ENCODE measurements at places on chromosomes 4 and X. TPM values are rescaled to one million over a fixed set of nuclear protein-coding genes. Genes with fewer than 3 reads are reported as not detected.

DNA sequence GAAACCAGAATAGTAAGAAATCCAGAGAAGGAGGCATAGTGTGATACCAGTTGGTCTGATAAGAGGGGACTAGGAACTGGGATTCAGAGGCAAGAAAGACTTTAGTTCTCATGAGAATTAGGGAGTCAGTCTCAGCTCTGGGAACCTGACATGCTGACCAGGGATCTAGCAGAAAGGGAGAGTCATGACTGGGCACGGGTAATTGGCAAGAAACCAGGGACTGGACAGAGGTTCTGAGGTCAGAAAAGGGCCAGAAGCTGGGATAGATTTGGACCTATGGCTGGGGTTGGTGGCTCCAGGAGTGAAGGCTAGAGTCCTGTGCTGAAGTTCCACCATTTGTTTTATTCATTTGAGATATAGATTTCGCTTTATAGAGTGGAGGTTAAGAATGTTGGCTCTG is 110.2 kb upstream of the C1GALT1C1 start:
- H3K36me3 ChIP-seq = no peaks in the 10 kb centered on the region
- no peak overlapping the region for H3K27ac ChIP-seq
- no peaks in the 10 kb centered on the region for H3K27me3 ChIP-seq
- no peak overlapping the region for H3K4me3 ChIP-seq

DNA sequence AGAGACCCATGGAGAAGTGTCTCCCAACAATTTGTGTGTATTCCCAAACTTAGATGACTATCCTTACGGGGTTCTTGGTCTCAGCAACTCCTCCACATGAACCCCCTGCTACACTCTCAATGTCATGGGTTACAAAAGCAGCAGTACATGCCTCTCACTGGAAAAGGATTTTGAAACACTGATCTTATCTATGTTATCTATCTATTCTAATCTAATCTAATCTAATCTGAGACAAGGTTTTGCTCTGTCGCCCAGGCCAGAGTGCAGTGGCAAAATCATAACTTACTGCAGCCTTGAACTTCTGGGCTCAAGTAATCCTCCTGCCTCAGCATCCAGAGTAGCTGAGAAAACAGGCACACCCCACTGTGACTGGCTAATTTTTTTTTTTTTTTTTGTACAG is 19.3 kb downstream of the TSPAN5 start:
- H3K36me3 ChIP-seq = no peaks in the 10 kb centered on the region
- H3K4me3 ChIP-seq = no peak overlapping the region
- DNase-seq = no peak
- no peak overlapping the region for H3K27ac ChIP-seq

PRR27 gene
- total RNA-seq = not detected

FAM9B gene
- total RNA-seq = not detected

PLAC8 gene
- 1.5 TPM for total RNA-seq

KLF8 gene
- 3.3 TPM for total RNA-seq

IQCM gene
- not detected for total RNA-seq

- no peak for DNase-seq
- H3K36me3 ChIP-seq = no peaks in the 10 kb centered on the region
- H3K4me3 ChIP-seq = peak overlapping the region; percentile 36
- H3K27ac ChIP-seq = no peak overlapping the region
These were observed 17.8 kb upstream of the PAGE2B start for GRCh38 chrX:55056820-55057674.

- H3K4me1 ChIP-seq = peaks cover 74% of the 10 kb centered on the region
- no peaks in the 10 kb centered on the region for H3K36me3 ChIP-seq
- H3K4me3 ChIP-seq = peak within 1 kb of the TSS; percentile 72
- peaks cover 100% of the 10 kb centered on the region for H3K27me3 ChIP-seq
- H3K27ac ChIP-seq = no peak within 1 kb of the TSS
- DNase-seq = no peak
These were observed at the start of gene NKX3-2 for GRCh38 chr4:13543839-13544605. NKX3-2 (minus strand) TSS chr4:13544508; CDS start chr4:13544414, 94 bp downstream.

GRCh38 chr4:110550260-110550659 is 72.6 kb downstream of the PITX2 start:
- no peak for DNase-seq
- H3K27ac ChIP-seq = no peak overlapping the region
- no peaks in the 10 kb centered on the region for H3K27me3 ChIP-seq

DNA sequence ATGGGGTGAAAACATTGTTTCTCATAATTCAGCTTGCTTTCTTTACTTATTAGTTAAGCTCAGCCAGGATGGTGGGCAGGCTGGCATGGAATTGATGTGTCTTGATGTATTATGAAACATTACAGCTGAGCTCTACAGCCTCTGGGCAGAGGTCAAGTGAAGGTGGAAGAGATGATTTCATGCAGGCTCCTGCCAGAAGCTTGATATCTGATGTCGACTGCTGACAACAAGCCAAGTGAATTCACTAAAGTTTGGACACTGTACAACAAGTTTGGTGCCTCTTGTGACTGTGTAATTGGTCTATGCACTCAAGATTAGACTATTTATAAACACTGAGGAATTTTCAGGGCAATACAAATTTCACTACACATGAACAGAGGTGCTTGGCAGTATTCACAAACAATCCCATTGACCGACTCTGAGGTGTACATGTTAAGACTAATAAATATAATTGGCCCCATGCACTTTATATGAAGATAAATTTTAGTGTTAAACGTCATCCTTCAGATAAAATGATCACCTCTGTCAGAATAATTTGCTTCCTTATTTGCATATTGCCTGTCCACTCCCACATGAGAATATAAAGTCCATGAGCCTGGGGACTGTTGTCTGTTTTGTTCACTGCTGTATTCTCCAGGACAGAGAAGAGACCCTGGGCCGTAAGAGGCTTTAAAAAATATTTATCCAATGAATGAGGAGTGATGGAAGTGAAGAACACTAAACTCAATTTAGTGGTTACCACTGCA is 612.2 kb downstream of the IQCM start:
- peak overlapping the region; percentile 32 for H3K4me3 ChIP-seq
- no peak for DNase-seq
- H3K36me3 ChIP-seq = no peaks in the 10 kb centered on the region
- no peaks in the 10 kb centered on the region for H3K27me3 ChIP-seq
- H3K4me1 ChIP-seq = peaks cover 16% of the 10 kb centered on the region

- no peaks in the 10 kb centered on the region for H3K4me1 ChIP-seq
- no peaks in the 10 kb centered on the region for H3K36me3 ChIP-seq
- no peak overlapping the region for H3K4me3 ChIP-seq
- no peak overlapping the region for H3K27ac ChIP-seq
- no peak for DNase-seq
These were observed 824.7 kb upstream of the TENM3 start for GRCh38 chr4:181418496-181418895.

- H3K27me3 ChIP-seq = no peaks in the 10 kb centered on the region
- no peak overlapping the region for H3K4me3 ChIP-seq
- H3K36me3 ChIP-seq = peaks cover 11% of the 10 kb centered on the region
- H3K27ac ChIP-seq = no peak overlapping the region
These were observed 45.8 kb downstream of the PHOX2B start for GRCh38 chr4:41702770-41703169.

DNA sequence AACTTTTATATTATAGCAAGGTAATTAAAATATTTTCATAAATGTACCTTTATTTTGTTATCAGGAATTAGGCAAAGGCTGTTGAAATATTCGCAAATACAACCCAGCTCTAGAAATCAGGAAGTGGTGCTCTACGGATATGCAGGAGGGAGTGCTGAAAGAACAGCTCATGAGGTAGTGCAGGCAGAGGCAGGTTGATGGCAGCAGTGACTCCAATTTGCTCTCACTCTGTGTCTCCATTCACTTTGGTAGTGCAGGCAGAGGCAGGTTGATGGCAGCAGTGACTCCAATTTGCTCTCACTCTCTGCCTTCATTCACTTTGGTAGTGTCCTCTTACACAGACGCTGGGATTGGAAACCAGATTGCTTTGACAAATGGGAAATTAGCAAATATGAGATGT is 277.9 kb downstream of the TRIML1 start:
- no peaks in the 10 kb centered on the region for H3K4me1 ChIP-seq
- H3K4me3 ChIP-seq = no peak overlapping the region
- H3K36me3 ChIP-seq = no peaks in the 10 kb centered on the region
